ENCODE measurements at places on chromosomes 4 and X. TPM values are rescaled to one million over a fixed set of nuclear protein-coding genes. Genes with fewer than 3 reads are reported as not detected.

DNA sequence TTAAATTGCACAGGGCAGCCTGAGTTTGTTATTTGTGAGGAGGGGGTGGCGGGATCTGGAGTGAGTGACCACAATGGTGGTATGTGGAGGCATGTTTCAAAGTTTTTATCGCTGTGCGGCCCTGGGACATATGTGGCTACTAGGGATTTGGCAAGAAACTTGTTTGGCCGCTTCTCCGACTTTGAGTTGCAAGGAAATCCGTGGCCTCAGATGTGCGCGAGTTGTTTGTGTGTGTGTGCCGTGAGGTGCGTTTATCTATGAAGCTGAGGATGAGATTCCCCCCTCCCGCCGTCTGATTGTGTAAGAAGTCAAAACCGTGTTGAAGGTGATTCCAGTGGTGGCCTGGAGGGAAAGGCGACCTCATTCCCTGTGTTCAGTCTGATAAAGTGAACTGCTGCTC is 1.4 kb downstream of the JADE3 start:
- no peaks in the 10 kb centered on the region for H3K36me3 ChIP-seq
- no peak overlapping the region for H3K27ac ChIP-seq
- peaks cover 17% of the 10 kb centered on the region for H3K27me3 ChIP-seq
- DNase-seq, result no peak
- H3K4me1 ChIP-seq, result peaks cover 12% of the 10 kb centered on the region

GRCh38 chr4:174284487-174284886 is 776 bp downstream of the CEP44 start:
- DNase-seq, result no peak
- no peaks in the 10 kb centered on the region for H3K27me3 ChIP-seq
- peak overlapping the region; percentile 97 for H3K27ac ChIP-seq
- H3K4me1 ChIP-seq, result peaks cover 23% of the 10 kb centered on the region
- peak overlapping the region; percentile 85 for H3K4me3 ChIP-seq

GRCh38 chr4:188619456-188620149 is 480.4 kb downstream of the TRIML1 start:
- DNase-seq, result no peak
- H3K27me3 ChIP-seq, result no peaks in the 10 kb centered on the region
- no peaks in the 10 kb centered on the region for H3K4me1 ChIP-seq
- no peaks in the 10 kb centered on the region for H3K36me3 ChIP-seq
- no peak overlapping the region for H3K4me3 ChIP-seq
- H3K27ac ChIP-seq, result no peak overlapping the region

DNA sequence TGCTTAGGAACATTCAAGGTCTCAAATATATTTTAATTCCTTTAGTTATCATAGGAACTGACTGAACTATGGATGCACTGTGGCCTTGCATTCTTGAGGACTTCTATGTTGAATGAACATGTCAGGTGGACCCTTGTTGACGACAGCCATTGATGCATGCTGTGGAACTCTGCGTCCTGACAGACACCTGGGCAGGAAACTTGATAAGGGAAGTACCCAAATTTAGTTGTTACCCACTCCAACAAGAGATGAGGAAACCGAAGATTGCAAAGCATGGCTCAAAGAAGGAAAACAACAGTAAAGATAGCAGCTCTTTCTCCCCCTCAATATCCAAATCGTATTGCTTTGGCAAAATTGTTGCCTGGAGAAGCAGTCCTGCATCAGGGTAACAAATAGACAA is 540.0 kb upstream of the NR3C2 start:
- no peaks in the 10 kb centered on the region for H3K27me3 ChIP-seq
- H3K4me3 ChIP-seq, result no peak overlapping the region
- no peak overlapping the region for H3K27ac ChIP-seq
- H3K4me1 ChIP-seq, result no peaks in the 10 kb centered on the region

GRCh38 chr4:34158878-34159277 is 2085.4 kb downstream of the ARAP2 start:
- no peaks in the 10 kb centered on the region for H3K36me3 ChIP-seq
- H3K27ac ChIP-seq, result no peak overlapping the region
- H3K27me3 ChIP-seq, result no peaks in the 10 kb centered on the region
- H3K4me1 ChIP-seq, result no peaks in the 10 kb centered on the region

GRCh38 chr4:177532358-177532757 is 90.1 kb upstream of the AGA start:
- no peaks in the 10 kb centered on the region for H3K36me3 ChIP-seq
- no peak overlapping the region for H3K27ac ChIP-seq
- no peaks in the 10 kb centered on the region for H3K27me3 ChIP-seq
- no peak for DNase-seq
- H3K4me1 ChIP-seq, result no peaks in the 10 kb centered on the region
- no peak overlapping the region for H3K4me3 ChIP-seq

DNA sequence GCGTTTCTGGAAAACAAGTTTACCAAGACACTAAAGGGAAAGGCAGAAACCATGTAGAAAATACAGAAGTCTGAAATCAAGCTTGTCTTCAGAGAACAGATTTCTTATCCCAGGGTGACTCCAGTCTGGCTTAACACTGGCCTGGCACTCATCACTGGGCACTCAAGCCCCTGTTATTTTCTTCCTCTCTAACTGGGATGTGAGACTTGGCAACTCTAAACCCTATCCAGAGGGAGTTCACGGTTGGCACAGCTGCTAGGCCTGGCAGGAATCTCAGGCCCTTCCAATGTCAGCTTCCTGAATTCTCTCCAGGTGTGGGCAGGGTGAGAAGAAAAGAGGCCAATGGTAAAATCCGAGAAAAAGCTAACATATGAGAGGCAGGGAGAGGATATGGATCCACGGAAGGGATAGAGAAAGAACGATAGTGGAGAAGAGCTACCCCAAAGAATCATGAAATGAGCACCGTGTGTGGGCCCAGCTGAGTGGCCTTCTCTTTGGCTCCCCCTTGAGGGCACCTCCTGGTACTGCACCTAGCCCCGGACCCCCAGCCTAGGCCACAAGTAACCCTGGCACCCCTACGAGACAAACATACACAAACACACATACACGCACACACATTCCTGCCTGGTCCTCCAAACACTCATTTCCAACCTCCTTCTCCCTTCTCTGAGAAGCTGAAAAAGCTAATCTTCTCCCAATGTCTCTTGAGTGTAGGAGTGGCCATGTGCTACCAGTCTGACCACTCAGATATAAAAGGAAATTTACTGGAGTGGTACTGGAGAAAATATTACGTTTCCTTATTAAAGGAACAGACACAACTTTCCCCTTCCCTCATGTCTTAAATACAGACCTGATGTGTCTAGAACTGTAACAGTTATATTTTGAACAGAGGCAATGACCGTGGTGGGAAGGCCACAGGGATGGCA is 16.6 kb upstream of the PTCHD1 start:
- no peaks in the 10 kb centered on the region for H3K4me1 ChIP-seq
- H3K4me3 ChIP-seq, result no peak overlapping the region
- no peak for DNase-seq
- H3K36me3 ChIP-seq, result no peaks in the 10 kb centered on the region

GRCh38 chrX:14916017-14916674 is 42.9 kb downstream of the MOSPD2 start:
- no peak for DNase-seq
- H3K4me3 ChIP-seq, result no peak overlapping the region
- no peak overlapping the region for H3K27ac ChIP-seq
- no peaks in the 10 kb centered on the region for H3K4me1 ChIP-seq
- no peaks in the 10 kb centered on the region for H3K36me3 ChIP-seq
- no peaks in the 10 kb centered on the region for H3K27me3 ChIP-seq

GRCh38 chrX:107627838-107628661 is at the start of gene PRPS1:
TSS of gene PRPS1 (plus strand) at chrX:107628510. CDS start at chrX:107628629, 119 bp downstream.
- no peaks in the 10 kb centered on the region for H3K27me3 ChIP-seq
- H3K36me3 ChIP-seq, result no peaks in the 10 kb centered on the region
- H3K27ac ChIP-seq, result peak within 1 kb of the TSS; percentile 86
- peak; percentile 84 for DNase-seq
- H3K4me1 ChIP-seq, result peaks cover 7% of the 10 kb centered on the region

GRCh38 chrX:23936180-23936579 is 28.4 kb downstream of the CXorf58 start:
- no peaks in the 10 kb centered on the region for H3K27me3 ChIP-seq
- no peaks in the 10 kb centered on the region for H3K36me3 ChIP-seq
- DNase-seq, result no peak
- H3K4me1 ChIP-seq, result peaks cover 3% of the 10 kb centered on the region
- H3K27ac ChIP-seq, result no peak overlapping the region
- no peak overlapping the region for H3K4me3 ChIP-seq

DNA sequence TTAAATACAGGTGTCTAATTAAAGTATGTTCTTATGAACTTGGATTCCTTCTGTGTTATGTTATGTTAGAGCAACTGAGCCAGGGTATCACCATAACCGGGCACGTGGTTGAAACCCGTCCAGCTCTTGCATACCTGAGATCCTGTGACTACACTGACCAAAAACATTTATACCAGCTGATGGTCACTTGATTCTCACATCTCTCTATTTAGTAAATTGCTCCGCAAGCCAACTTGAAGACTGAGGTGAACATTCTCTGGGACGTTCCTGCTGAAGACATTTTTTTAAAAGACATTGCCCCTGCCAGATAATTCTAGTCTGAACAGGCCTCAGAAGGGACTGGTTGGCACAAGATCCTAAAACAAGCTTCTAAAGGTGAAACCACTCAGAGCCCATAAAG is 550.0 kb upstream of the DIPK2B start:
- H3K27ac ChIP-seq, result no peak overlapping the region
- H3K36me3 ChIP-seq, result no peaks in the 10 kb centered on the region
- no peak overlapping the region for H3K4me3 ChIP-seq
- DNase-seq, result no peak
- no peaks in the 10 kb centered on the region for H3K27me3 ChIP-seq

CT45A2 gene
- total RNA-seq, result not detected

TMPRSS11D gene
- not detected for total RNA-seq

GAGE12J gene
- total RNA-seq, result not detected

MND1 gene
- 0.70 TPM for total RNA-seq

TMEM31 gene
- not detected for total RNA-seq

PPEF2 gene
- 0.85 TPM for total RNA-seq
